Liver (tissue), 10 donors: ENCODE measurements at places on chromosomes 6 and 20.

DNA sequence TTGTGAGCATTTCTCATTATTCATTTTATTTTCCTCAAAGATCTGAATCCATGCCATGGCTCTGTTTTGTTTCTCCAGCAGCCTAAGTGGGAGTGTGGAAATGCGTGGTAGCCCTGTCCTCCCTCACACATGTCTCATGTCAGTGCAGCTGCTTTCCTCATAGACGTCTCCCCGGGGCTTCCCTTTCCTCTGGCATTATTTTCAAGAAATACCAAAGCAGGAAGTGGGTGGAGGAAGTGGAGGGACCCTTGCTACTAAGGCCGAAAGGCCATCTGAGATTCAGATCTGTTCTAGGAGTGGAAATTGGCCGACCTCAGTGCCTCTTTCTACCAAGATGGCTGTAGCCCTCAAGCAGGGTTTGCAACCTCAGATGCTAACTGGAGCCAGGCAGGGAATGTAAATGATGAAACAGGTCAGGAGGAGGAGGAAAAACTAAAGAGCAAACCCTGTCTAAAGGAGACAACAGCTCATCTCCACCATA lies 420.9 kb upstream of the PLCB4 start:
- DNase-seq, result no peak

DNA sequence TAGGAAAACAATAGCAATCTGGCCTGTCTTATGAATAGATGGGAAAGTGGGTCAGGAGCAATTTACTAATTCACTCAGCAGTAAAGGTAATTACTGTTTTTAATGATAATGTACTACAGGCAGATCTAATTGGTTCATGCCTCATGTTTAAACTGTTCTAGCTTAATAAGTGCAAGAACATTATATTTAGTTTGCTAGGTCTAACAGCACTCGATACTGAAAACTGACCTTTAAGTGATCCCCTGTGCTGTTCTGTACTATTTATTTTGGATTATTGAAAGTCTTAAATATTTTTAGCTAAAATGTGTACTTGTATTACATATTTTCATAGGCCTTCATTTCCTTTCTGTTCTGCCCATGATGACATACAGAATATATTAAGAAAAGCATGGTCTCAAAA lies 998.0 kb upstream of the GJE1 start:
- DNase-seq, result no peak

DNA sequence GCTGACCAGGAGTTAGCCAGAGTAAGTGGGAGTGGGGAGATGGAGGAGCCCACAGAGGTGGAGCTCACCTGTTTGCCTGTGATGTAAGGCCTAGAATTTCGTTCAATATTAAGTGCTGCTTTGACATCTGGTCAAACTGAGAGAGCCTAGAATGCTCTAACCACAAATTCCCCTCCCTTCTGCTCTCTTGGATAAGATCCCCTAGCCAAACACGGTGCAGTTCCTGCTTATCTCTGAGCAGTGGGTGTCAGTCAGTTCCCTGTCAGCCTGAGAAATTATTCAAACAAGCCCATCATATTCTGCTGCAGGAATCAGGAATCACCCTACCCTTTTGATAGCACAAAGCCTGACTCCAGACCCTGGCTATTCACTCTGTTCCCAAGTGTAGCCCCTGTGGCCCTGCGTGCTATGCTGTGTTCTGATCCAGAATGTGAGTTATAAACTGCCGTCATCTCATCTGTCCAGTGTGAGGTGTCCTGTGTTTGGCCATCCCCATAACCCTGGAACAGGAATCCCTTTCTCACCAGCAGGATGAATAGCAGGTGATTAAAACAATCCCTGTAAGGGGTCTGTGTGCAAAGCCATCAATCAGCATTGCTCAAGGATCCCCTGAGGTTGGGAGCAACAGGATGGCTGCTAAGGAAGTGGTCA lies 31.8 kb upstream of the ZNF133 start:
- peak; percentile 49 for DNase-seq

- no peak for DNase-seq
Observed at GRCh38 chr6:113758826-113759574, 98.1 kb upstream of the MARCKS start.

DNA sequence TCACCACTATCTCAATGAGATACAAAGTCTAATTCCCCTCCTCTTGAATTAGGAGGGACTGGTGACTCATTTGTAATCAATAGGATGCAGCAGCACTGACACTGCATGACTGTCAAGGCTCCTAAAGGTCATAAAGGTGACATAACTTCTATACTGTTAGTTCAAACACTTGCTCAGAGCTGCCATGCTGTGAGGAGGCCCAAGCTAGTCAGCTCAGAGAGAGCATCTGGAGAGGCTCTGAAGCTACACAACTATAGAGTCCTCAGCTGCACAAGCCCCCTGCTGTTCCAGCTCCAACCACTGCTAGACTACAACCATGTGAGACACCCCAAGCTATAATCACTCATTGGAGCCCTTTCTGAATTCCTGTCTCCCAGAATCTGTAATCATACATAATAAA lies 17.0 kb upstream of the HEY2 start:
- no peak for DNase-seq

GRCh38 chr20:56839786-56840185 lies 210.7 kb downstream of the TFAP2C start:
- DNase-seq, result no peak

GRCh38 chr6:136351518-136352110 lies 62.0 kb upstream of the BCLAF1 start:
- no peak for DNase-seq

DNA sequence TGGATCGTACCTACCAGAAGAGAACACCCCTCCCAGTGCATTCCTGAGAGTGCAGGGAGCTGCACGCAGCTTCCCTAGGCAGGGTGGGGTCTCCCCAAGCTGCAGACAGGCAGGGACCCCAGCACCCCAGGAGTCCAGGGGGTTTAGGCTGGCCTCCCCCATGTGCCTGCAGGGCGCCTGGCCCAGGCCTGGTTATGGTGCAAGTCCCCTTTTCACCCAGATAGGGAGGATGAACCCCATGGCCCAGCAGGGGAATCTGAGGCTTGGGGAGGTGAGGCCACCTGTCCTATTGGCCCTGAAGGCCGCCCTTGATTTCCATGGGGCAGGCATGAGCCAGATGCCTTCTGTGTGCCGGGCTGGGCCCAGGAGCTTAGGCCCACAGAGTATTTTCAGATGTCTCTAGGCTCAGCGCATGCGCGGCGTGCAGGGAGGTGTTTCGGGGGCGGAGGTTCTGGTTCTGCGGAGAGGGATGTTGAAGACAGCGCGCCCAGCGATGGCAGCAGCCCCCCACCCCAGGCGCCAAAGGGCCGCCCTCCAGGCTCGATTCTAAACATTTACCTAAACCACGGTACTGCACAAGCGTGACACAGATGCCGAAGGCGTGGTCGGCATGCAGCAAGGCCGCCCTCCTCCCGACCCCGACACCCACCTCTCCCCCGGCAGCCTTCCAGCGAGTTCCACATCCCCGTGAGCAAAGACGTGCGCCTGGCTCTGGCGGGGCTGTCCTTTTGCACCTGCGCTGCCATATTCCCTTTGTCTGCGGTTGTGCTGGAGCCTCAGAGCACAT lies 29.4 kb downstream of the COL20A1 start:
- DNase-seq, result no peak
